M059J (cell line): ENCODE measurements at places on chromosomes 6 and 20.

- peak; percentile 18 for DNase-seq
Measured at GRCh38 chr20:51169813-51170212, 146.9 kb upstream of the KCNG1 start.

DNA sequence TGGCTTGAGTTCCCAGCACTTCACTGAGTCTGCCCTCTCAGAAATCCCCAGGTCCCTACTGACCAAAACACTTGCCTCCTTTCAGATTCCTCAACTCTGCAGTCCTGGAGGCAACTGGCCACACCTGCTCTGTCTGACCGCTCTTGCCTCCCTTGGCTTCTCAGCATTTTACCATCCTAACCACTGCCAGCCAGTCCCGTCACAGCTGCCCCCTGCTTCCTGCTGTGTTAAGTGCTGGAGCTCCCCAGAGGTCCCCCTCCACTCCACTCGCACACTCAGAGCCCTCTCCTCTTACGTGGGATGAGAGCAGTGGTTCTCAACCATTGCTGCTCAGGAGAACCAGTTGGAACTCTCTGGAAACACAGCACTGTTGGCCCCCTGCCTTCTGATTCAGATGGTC lies 20.5 kb downstream of the ADAT2 start:
- DNase-seq: no peak

DNA sequence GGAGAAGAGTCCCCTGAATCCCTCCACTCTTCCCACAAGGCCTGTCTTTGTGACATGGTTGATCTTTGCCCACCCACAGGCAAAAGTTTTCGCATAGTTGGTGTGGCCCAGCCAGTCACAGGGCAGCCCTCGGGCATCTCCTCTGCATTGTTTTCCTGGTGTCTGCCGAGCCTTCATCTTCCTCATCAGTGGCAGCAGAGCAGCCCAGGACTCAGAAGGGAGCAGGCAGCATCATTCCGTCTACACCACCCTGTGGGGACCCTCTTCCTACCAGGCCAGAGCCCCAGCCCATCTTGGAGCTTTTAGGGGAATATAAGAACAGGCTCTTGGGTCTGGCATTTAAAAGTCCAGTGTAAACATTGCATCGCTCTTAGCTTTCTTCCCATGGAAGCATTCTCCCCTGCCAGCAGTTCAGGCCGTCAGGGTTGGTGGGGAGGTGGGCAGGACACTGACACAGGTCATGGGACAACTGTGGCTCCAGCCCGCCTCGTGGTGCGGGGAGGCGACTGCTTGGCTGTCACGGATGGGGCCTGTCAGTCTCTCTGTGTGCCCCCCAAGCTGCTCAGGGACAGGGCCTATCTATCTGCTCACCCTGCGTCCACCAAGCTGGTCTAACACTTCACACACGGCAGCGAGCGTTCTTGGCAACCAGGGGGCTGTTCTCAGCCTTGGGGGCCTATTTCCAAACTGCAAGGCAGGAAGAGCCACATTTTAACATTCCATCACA lies 38.3 kb downstream of the PDRG1 start:
- no peak for DNase-seq

- DNase-seq: no peak
Measured at GRCh38 chr6:79196912-79197311, 37.6 kb downstream of the HMGN3 start.

GRCh38 chr20:44701118-44701857 lies 13.9 kb upstream of the CCN5 start:
- DNase-seq: no peak
